ENCODE measurements at places on chromosomes 7 and 10. TPM values are rescaled to one million over a fixed set of nuclear protein-coding genes. Genes with fewer than 3 reads are reported as not detected.

Gene SLC26A3
- total RNA-seq: not detected

GRCh38 chr10:71427246-71427645, 30.5 kb downstream of the CDH23 start:
- DNase-seq: no peak

GRCh38 chr10:114245121-114245791, 6.2 kb downstream of the VWA2 start:
- DNase-seq: peak; percentile 57

DNA sequence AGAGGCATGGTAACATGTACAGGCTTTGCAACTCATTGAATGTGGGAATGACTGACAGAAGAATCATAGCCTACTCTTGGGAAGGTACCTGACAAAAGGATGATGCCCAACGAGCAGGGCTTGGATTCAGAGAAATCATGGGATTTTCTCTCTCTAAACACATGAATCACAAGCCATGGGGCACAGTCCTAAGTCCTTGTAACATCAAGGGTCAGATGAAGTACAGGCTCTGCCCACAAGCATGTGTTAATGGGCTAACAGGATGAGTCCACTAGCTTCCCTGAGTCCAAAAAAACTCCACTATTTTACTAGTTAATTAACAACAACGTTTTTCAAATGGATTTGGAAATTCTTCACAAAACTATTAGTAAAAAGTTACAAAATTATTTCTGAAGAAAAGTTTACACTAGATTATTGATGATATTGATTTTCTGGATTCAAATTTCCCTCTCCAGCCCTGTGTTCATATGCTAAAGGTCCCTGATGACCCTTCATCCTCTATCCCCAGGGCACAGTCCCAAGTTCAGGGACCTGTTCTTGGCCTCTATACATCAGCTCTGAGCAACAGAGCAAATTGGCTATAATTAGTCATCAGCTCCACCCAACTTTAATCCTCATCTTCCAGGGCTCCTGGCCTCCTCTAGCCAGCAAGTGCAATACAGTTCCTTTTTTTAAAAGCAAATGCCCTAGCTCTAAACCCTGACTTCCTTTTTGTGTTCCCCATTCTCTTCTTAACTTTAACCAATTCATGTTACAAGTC, 99.8 kb downstream of the GSAP start:
- DNase-seq: no peak

GRCh38 chr10:1960982-1961381, 223.7 kb upstream of the ADARB2 start:
- no peak for DNase-seq
